Stimulated activated CD4-positive, alpha-beta T cell treated with anti-CD3 and anti-CD28 coated beads, Interleukin-15, amount 100 ng/mL, for 1 hour (primary cell): ENCODE measurements at places on chromosomes 1 and 21.

- DNase-seq = no peak
Observed at GRCh38 chr1:9195651-9196050, 38.9 kb upstream of the H6PD start.

DNA sequence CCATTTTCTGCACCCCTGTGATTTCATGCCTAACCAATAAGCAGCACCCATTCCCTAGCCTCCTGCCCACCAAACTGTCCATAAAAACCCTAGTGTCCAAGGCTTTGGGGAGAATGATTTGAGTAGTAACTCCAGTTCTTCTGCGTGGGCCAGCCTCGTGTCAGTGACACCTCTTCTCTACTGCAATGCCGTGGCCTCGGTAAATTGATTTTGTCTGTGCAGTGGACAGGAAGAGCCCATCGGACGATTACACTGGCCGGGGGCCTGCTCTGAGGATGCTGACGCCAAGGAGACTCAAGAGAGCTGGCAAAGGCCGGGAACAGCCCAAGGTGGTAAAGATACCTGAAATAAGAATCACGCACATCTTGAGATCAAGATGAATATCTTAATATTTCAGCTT is 29.3 kb downstream of the RSPH1 start:
- no peak for DNase-seq

DNA sequence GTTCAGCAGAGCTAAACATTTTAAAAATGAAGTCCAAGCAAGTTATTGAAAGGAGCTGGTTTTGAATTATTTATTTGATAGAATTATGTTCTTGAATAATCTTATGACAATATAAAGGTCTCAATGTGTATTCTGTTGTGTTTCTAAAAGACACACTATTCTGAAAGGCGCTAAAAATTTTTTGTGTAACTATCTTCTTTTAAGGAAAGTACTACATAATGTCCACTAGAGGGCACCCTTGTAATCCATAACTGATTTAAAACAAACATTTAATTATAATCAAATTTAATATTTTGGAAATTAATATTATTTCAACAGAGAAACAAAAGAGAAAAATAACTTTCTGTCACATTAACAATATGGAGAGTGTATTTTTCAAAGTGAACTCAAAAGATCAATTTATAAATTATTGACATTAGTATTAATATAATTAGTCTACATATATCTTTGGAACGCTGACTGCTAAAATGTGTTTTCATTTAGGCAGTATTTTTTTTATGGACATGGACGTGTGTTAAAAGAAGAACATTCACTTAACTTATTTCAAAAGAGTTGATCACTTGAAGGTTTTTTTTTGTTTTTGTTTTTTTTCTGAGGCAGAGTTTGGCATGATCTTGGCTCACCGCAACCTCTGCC is 248.4 kb downstream of the DENND1B start:
- DNase-seq = no peak

DNA sequence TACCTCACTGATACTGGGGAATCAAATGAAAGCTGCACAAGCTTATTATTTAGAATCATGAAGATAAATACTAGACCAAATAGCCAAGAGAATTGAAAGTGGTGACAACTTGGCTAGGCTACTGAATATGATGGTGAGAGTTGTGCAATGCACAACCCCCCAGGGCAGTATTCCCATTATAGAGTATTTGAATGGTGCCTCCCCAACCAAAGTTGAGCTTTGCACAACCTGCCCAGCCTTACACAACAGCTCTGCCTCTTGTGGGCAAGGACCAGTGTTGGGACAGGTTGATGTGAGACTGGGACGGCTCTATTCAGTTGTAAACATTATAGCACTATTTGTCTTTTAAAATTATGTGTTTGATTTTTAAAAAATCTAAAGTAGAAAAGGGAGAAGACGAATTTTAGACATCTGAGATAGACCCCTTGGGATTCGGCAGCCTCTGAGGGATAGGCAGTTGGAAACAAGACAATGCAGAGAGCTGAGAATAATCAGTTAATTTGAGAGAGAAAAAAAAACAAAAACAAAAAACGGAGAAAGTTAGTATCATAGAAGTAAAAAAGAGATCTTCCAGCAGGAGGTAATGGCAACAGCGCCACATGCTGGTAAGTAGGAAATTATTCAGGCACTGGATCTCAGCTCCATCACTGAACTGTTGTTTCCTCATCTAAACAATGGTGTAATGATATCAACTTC is 91.0 kb upstream of the KCNA3 start:
- DNase-seq = no peak

- no peak for DNase-seq
Observed at GRCh38 chr1:177181280-177181630, 10.5 kb downstream of the BRINP2 start.

- no peak for DNase-seq
Observed at GRCh38 chr1:6443339-6444115, 19.0 kb downstream of the ESPN start.

DNA sequence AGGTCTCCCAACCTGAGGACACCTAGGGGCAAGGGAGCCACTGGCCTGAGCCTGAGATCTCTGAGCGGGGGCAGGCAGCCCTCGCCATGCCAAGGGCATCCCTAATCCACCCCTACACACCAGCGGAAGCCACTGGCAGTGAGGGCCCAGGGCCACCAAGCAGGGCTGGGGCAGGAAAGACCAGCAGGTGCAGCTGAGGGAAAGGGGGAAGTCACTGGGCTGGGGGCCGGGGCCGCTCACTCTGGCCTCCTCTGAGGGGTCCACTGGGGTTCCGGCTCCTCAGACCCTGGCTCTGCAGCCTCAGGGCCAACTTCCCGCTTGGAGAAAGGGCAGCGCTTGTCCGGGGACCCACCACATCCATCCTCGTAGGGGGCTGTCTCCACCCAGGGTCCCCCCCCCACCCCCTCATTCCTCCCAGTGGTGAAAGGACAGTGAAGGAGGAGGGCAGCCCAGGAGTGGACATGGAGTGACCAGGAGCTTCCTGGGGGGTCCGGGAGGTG is 42.5 kb upstream of the ACTRT2 start:
- no peak for DNase-seq

DNA sequence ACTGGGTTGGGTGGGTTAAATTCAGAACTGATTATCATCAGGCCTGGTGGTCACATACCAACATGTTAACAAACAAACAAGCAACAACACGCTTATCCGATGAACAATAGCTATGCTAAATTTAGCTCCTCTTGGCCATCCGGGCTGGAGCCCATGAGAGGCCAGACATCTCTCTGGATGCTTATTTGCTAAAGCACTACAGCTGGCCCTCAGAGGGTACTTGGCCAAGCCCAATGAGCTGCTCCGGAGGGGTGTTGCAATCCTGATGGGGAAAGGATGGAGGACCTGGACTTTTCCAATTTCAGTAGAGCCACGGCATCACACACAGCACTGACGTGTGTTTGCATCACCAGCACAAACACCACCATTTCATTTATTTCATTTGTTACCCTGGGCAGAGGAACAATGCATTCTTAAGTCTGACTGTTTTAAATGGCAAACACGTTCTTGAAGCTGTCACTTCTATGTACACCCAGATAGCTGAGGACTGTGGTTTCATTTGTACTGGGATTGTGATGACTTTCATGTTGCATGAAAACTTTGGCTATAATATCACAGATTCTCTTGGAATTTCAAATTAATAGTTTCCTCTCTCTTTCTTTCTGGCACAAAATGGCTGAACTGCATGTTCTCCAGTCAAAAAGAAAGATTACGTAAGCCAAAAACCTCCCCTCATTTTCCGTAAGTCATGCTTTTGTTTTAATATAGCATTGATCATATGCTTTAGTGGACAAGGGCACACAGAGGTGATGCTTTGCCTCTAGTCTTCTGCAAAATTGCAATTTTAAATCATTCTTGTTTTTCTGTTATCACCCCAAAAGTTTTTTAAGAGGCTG is 359.8 kb upstream of the KAZN start:
- no peak for DNase-seq

DNA sequence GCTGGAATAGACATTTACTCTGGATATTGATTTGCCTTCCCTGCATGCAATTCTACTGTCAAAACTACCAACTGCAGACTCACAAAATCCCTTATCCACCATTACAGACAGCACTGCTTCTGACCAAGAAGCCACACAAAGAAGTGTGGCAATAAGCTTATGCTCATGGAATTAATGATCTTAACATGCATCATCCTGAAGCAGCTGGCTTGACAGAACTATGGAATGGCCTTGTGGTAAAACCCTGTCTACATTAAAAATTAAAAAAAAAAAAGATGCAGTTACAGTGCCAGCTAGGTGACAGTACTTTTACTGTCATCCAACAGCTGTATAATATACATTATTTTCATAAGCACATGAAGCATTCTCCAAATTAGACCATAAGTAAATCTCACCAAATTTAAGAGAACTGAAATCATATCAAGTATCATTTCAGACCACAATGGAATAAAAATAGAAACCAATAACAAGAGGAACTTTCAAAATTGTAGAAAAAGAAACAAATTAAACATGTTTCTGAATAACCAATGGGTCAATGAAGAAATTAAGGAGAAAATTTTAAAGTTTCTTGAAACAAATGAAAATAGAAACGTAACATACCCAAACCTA is 70.7 kb downstream of the SCMH1 start:
- DNase-seq = no peak

DNA sequence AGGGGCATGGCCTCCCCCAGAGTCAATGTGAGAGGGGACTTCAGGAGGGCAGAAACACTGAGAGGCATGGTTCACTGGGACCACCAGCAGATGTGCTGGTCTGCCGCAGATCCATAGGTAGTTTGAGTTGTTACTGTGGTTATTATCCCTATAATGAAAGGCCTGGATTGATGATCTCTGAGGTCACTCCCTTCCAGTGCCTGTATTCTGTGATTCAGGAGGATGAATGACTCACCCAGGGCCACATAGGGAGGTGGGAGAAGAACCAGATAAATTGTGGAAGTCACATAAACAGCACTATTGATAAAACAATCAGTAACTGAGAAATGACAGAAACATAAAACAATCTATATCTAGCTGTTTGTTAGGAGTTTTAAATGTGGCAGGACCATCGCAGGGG is 22.7 kb upstream of the ACTL8 start:
- no peak for DNase-seq

GRCh38 chr1:191142748-191143147 is 665.1 kb upstream of the BRINP3 start:
- no peak for DNase-seq

GRCh38 chr1:228004331-228004855 is 2.4 kb upstream of the WNT3A start:
- DNase-seq = no peak

- no peak for DNase-seq
Observed at GRCh38 chr1:167270349-167271092, 49.8 kb downstream of the POU2F1 start.

DNA sequence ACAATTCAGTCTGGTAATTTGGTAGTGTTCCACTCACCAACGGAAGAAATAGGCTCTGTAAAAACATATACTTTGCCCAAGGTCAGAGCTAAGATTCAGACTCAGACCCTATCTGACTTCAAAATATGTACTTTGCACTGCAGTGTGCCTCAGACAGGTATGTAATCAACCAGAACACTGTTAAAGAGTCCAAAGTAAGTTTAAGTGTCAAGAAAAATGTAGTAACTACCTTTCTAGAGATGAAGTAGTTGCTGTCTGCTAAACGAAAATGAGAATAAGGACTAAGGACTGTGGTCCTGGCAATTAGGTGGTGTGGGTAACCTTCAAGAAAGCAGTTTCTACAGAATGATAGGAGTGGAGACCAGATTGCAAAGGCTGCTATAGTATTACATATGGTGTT is 61.1 kb downstream of the RPAP2 start:
- no peak for DNase-seq

GRCh38 chr1:225945564-225945963 is 4.5 kb upstream of the LEFTY2 start:
- no peak for DNase-seq

GRCh38 chr1:78683079-78683478 is 33.4 kb downstream of the IFI44 start:
- no peak for DNase-seq

DNA sequence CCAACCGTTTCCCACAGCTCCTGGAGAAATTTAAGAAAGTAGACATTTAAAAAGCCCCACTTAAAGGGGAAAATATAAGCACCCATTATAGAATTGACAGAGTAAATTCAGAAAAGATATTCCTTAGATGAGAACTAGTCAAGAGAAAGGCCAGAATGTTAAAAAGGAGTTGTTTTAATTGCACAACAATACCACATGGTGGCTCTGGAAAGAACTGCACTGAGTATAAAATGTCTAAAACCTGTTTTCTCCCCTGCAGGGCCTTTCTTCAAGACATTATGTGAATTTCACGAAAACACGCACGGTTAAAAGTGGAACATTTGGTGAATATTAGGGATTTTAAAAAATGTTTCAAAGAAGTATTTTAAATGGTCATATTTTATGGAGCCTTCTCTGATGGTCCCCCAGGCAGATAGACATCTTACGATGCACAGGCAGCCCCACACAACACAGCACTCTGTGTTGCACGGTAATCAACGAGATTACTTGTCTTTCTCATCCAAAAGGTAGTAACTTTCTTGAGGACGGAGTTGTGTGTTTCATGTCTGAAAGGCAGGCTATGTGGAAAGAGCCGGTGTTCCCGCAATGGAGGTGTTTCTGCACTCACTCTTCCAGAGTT is 101.9 kb downstream of the PRRX1 start:
- DNase-seq = no peak

DNA sequence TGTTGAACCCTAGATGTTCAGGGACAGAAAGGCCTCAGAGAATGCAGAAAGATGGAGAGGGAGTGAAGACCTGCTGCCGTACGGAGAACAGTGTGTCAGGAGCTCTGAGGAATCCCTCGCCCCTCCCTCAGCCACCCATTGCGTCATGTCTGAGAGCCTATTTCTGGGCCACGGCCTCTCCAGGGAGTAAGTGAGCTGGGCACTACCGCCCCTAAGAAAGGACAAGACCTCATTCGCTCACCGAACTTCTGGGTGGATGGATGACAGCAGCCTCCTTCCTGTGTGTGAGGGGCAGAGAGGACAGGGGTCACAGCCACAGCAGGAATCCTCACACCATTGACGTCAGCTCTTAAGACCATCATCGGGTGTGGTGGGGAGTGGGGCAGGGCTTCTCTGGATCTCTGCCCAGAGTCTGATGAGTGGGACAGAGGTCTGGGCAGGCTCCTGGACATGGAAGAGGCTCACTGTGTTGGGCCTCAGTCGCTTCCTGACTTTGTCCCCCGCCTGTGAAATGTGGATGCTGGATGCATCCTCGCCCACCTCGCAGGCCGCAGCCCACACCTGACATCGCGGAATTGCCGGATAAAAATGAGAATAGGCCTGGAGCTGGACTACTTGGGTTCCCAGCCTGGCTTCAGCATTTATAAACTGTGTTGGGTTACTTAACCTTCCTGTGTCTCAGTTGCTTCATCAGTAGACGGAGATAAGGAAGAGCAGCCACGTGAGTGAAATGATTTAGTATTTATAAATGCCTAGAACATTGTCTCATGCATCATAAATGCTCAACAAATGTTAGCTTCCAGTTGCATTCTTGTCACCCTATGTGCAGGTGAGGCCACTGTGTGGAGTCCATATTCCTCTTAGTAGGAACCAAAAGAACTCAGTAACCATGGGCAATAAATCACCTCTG is 238.6 kb downstream of the TRABD2B start:
- no peak for DNase-seq

GRCh38 chr1:10085076-10085475 is 52.3 kb downstream of the UBE4B start:
- DNase-seq = no peak
